ENCODE measurements at places on chromosomes 1 and 21.

DNA sequence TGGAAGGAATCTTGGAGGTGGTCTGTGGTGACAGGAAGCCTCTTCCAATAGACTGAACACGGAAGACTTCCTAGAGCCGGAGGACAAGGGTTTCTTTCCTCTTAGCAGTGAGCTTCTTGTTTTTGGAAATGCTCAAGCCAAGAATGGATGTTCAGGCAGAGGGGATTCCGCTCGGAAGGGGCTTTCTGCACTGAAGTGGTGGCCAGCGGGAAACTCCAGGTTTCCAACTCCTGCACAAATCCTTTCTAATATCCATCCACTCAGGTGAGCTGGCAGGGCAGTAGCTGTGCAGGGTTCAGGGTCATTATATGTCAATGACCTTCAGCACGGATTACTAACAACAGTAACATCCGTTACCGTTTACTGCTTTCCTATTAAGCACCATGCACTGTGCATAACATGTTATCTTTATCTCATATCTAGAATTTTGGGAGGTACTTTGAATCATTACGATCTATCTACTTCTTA lies 573 bp upstream of the CPT2 start:
- no peak for DNase-seq

- no peak for DNase-seq
Measured at GRCh38 chr21:42566524-42567213, 53.0 kb downstream of the SLC37A1 start.

GRCh38 chr1:41073971-41074370 lies 52.4 kb upstream of the SLFNL1 start:
- DNase-seq = no peak

- DNase-seq = no peak
Measured at GRCh38 chr1:9792156-9793042, 31.4 kb downstream of the CLSTN1 start.

- no peak for DNase-seq
Measured at GRCh38 chr1:171137580-171137979, 46.9 kb downstream of the FMO3 start.

GRCh38 chr1:95122151-95122697 lies 5.1 kb downstream of the TLCD4 start:
- DNase-seq = no peak

DNA sequence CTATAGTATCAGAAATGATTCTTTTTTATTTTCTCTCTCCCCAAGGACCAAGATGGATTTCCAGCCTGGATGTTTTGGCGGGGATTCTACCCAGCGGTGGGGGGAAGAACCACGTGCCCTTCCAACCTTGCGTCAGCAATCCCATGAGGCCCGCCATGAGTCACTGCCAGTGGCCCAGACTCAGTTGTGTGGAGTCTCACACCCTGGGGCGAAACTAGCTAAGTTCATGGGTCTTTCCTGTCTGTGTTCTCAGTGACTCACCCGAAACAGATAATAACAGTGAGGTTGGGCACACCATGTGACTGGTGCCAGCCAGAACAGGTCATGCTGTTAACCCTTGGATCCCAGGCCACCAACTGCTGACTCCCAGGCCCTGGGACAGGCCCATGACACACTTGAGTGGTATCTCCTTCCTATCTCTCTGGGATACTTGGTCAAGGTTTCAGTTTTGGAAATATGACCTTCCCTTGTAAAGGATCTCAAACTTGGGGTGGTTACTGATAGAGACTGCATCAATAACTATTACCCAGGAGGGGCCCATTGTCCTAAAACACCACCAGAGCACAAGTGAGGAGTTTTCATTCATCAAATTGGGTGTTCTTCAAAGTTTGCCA lies 98.0 kb upstream of the DUSP10 start:
- no peak for DNase-seq

- DNase-seq = no peak
Measured at GRCh38 chr1:105608713-105609112, 1447.8 kb upstream of the PRMT6 start.

GRCh38 chr1:93408203-93408602 lies 39.7 kb upstream of the FNBP1L start:
- no peak for DNase-seq

- no peak for DNase-seq
Measured at GRCh38 chr1:67184838-67185421, 18.7 kb downstream of the IL23R start.

GRCh38 chr21:20592463-20592862 lies 405.7 kb upstream of the NCAM2 start:
- DNase-seq = peak; percentile 99

DNA sequence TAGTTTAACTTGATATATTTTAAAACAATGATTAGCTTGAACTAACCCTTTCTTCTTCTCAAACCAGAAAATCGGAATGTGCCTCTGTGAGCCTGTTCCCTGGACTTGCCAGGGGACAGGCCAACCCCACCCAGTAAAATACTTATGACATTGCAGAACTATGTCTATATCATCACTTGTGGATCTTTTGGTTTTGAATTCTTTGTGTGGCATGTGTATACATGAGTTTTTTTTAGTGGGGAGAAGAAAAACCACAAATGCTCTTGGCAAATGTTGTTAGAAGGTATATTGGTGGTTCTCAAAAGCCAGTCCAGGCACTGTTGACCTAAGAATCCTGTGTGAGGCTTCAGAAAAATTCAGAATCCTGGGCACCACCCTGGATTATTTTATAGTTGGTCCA lies 347.4 kb downstream of the SIPA1L2 start:
- DNase-seq = no peak

DNA sequence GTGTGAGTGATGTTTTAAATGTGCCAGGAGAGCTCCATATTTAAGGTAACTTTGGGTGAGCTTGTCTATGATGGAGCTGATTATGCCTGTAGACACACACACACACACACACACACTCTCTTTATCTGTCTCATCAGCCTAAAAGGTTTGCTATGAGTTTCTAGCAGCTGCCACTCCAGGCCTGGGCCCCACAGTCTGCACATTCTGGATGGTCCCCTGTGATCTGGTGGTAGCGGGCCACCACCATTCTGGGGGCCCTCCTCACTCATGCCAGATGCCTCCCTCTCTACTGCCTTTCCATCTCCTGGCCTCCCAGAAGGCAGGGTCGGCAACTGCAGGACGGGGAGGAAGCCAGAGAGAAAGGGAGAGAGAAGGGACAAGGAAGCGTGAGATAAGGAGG lies 129.2 kb upstream of the TNR start:
- no peak for DNase-seq

DNA sequence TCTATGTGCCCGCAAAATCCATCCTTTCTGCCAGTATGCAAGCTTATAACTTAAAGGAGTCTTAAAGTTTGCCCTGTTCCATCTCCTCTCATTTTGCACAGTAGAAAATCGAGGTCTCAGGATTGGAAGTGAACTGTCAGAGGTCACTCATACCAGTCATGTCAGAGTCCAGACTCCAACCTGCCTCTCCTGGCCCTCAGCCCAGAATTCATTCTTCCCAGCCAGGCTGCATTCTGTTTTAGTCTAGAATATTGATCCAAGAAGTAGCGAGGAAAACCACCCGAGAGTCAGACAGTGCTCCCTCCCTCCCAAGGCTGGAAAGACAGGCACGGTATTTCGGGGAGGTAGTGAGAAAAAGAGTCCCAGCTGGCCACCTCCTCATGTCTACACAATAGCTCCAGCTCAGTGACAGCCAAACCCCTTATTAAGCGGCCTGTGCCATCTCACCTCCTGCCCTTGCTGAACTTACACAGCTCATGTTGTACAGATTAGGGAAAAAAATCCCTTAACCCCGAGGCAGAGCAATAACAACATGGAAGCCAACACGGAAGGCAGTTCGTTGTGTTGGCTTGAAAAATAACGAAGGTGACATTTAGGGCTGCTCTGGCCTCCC lies 89.4 kb downstream of the OMA1 start:
- DNase-seq = no peak

- DNase-seq = no peak
Measured at GRCh38 chr1:1050577-1051052, 23.5 kb downstream of the RNF223 start.

- DNase-seq = no peak
Measured at GRCh38 chr1:150273311-150273710, 721 bp downstream of the C1orf54 start.

DNA sequence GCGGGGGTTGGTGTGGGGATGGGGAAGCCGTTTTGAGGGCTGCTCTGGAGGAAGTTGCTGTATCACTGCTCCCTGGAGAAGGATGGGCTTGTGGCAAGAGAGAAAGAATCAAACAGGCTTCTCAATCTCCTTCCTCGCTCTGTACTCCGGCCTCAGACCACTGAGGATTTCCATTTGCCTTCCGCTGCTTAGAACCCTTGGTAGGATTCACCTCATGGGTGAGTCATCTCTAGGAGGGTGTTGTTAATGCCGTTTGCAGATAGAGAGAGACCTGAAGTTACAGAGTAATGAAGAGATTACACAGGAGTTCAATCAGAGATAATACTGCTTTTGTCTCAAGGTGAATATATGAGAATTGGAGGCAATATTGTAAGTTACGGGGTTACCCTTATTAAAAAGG lies 15.3 kb downstream of the SLC35F3 start:
- no peak for DNase-seq

- no peak for DNase-seq
Measured at GRCh38 chr1:18641005-18641941, 10.6 kb downstream of the PAX7 start.

- DNase-seq = no peak
Measured at GRCh38 chr1:39727221-39727931, 11.3 kb upstream of the PPIE start.

DNA sequence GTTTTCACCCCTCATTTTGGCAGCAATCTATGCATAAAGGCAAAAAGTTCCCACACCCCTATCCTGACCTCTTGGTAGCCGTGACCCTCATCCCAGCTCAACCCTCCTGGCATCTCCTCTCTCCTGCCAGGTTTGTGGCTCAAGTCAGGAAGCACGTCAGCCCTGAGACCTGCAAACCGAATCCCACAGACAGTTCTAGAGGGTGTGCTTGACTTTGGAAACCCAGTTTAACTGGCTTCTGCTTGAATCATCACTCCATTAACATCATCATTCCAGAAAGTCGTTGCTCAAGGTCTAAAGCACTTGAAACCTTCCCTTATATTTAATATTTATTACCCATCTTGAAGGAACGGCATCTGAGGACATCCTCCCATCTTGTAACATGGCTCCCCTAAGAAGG lies 133.4 kb upstream of the ERG start:
- no peak for DNase-seq

DNA sequence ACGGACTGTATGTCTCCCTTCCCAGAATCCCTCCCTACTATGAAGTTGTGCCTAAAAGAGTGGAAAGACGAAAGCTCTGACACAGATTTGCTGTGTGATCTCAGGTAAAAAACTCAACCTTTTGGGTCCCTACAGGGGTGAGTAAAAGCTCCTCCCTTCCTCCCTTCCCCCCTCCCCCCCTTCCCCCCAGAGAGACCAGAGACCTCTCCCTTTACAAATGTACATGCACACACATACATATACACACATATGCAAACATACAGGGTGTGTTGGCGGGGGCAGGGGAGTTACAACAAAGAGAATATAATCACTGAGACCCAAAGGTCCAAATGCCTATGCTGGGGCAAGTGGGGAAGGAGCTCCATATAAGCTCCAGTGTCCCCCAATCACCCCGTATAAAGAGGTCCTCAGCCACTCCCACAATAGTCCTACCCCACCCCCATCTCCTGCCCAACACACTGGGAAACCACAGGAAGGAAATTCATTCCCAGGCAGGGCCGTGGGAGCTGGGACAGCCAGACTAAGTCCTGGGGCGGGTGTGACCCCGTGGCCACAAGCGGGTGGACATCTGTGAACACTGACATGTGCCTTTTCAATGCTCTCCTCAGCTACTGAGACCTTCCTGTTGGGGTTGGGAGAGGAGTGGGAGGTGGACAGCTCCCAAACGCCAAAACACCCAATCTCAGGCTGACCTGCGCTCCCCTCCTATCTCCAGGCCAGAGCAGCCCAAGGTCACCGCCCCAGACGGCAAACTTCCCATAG lies 2.0 kb downstream of the MEF2D start:
- no peak for DNase-seq

GRCh38 chr1:40703316-40703715 lies 11.8 kb downstream of the NFYC start:
- DNase-seq = no peak

GRCh38 chr1:111735858-111736544 lies 3.2 kb downstream of the INKA2 start:
- no peak for DNase-seq

GRCh38 chr1:100597784-100598183 lies 59.8 kb downstream of the GPR88 start:
- DNase-seq = no peak

GRCh38 chr1:7334475-7335035 lies 436.5 kb upstream of the VAMP3 start:
- no peak for DNase-seq

GRCh38 chr1:173100476-173101107 lies 49.9 kb upstream of the TNFSF18 start:
- DNase-seq = no peak

- DNase-seq = no peak
Measured at GRCh38 chr1:220217383-220217988, 54.8 kb downstream of the RAB3GAP2 start.

- no peak for DNase-seq
Measured at GRCh38 chr21:45226540-45227326, 61.0 kb downstream of the POFUT2 start.

DNA sequence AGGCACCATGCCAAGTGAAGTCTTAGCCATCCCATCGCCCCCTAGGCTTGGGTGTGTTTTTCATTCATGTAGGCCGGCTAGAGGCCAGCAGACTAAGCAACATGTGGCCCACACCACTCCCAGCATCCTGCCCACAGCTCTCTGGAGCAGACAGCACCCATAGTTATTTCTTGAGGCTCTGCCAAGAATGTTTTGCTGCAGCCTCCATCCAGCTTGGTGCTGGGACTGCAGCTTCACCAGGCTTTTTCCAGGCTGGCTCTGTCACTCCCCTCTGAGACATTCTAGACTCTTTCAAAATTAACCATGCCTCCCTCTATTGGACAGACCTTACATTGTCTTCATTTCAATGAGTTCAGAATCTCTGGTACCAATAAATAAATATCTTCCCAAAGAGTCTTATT lies 104.2 kb downstream of the DUSP10 start:
- DNase-seq = no peak

GRCh38 chr1:112692681-112693080 lies 14.2 kb downstream of the RHOC start:
- DNase-seq = no peak

GRCh38 chr1:213541641-213542040 lies 446.1 kb upstream of the PROX1 start:
- no peak for DNase-seq

GRCh38 chr1:18766328-18766727 lies 93.1 kb downstream of the TAS1R2 start:
- no peak for DNase-seq

All from CMK (cell line).